ENCODE measurements at places on chromosomes 6 and 20. TPM values are rescaled to one million over a fixed set of nuclear protein-coding genes. Genes with fewer than 3 reads are reported as not detected.

GRCh38 chr6:153102605-153103318 lies 28.3 kb downstream of the RGS17 start:
- no peak for DNase-seq

- DNase-seq, result no peak
Measured at GRCh38 chr6:85424981-85425380, 24.9 kb upstream of the NT5E start.

The YIPF3 gene
- total RNA-seq, result 46.5 TPM

The VSTM2L gene
- total RNA-seq, result 52.6 TPM

- DNase-seq, result no peak
Measured at GRCh38 chr6:149228311-149228955, 89.1 kb upstream of the TAB2 start.

DNA sequence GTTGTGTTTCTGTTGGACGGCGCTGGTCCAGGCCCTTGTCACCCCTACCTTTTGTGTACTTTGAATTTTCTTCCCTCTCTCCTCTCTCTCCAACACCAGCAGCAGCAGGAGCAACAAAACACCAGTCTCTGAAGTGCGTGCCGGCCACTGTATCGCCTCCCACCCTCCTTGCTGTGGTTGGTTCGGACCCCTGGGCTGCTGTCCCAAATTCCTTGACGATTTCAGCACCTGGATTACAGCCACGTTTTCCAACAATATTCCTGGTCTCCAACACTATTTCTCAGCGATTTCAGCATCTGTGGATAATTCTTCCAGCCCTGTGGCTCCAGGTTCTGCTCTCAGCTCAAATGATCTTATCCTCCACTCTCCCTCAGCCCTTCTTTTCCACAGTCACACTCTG lies 11.8 kb downstream of the MAS1 start:
- DNase-seq, result no peak

The COL9A3 gene
- 3.8 TPM for total RNA-seq

Data from cerebellum (tissue), 4 donors.